Esophagus squamous epithelium (tissue), 5 donors: ENCODE measurements at places on chromosomes 5 and 9.

GRCh38 chr9:90600029-90600428, 42.6 kb downstream of the DIRAS2 start:
- DNase-seq: no peak

DNA sequence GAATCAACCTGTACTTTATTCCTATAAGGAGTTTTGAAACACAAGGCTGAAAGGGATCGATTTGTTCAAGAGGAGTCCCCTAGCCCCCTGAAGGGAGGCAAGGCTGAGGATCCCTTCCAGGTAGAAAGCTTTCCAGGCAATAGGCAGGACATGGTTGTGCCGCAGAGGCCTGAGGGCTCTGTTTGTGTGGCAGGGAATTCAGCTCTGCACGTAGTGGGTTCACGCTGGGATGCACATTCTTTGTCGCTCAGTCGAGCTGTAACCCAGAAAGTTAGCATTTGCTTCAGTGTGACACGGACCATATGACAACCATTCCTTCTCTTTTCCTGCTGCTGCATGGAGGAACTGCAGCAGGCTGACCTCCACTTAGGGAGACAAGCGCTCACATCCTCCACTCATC, 65.6 kb upstream of the TRIO start:
- DNase-seq: no peak

DNA sequence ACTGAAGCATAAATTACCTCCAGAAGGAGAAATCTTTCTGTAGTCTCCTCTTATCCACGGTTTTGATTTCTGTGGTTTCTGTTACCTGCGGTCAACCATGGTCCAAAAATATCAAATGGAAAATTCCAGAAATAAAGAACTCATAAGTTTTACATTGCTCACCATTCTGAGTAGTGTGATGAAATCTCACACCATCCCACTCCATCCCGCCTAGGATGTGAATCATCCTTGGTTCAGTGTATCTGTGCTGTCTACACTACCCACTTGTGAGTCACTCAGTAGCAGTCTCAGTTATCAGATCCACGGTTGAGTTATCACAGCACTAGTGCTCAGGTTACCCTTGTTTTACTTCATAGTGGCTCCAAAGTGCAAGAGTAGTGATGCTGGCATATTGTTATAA, 371.2 kb downstream of the NFIB start:
- no peak for DNase-seq

GRCh38 chr9:14361074-14361473, 47.1 kb upstream of the NFIB start:
- DNase-seq: no peak

GRCh38 chr9:12640016-12640587, 53.1 kb upstream of the TYRP1 start:
- DNase-seq: no peak

- no peak for DNase-seq
These were observed 297.3 kb upstream of the RASA1 start for GRCh38 chr5:86970361-86970760.

DNA sequence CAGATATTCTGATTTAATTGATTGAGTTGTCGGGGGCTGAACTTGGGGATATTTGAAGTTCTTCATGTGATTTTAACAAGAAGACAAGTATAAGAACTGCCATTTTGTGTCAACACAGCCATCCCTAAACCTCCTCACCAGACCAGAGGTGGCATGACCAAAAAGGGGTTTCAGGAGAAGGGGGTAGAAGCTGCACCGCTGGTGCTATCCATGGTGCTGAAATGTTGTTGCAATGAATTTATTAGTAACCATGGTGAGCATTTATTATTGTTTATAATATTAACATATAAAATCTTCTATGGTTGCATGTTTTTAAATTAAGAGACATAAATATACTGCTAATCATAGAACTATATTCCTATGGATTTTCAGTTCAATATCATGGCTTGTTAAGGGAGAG, 72.3 kb downstream of the GNA14 start:
- no peak for DNase-seq

GRCh38 chr5:115961381-115962238, 665 bp upstream of the LVRN start:
- no peak for DNase-seq

DNA sequence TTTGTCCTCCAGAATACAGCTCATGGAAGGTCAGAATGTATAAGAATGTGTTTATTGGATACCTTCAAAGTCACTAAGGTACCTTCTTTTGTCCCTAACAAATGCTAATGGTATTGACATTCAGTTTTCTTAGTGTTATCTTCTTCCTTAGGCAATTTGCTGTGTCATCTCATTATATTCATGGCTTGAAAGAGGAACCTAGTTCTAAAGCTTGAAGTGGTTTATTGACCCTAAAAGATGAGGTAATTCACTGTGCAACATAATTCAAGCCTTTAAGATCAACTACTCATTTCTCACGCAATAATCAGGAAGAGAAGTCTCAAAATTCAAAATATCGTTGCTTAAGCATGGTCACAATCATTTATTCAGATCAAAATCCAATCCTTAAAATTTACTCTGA, 342.7 kb upstream of the RIOK2 start:
- no peak for DNase-seq

- DNase-seq: no peak
These were observed 57.6 kb downstream of the SH3TC2 start for GRCh38 chr5:149005077-149005892.

DNA sequence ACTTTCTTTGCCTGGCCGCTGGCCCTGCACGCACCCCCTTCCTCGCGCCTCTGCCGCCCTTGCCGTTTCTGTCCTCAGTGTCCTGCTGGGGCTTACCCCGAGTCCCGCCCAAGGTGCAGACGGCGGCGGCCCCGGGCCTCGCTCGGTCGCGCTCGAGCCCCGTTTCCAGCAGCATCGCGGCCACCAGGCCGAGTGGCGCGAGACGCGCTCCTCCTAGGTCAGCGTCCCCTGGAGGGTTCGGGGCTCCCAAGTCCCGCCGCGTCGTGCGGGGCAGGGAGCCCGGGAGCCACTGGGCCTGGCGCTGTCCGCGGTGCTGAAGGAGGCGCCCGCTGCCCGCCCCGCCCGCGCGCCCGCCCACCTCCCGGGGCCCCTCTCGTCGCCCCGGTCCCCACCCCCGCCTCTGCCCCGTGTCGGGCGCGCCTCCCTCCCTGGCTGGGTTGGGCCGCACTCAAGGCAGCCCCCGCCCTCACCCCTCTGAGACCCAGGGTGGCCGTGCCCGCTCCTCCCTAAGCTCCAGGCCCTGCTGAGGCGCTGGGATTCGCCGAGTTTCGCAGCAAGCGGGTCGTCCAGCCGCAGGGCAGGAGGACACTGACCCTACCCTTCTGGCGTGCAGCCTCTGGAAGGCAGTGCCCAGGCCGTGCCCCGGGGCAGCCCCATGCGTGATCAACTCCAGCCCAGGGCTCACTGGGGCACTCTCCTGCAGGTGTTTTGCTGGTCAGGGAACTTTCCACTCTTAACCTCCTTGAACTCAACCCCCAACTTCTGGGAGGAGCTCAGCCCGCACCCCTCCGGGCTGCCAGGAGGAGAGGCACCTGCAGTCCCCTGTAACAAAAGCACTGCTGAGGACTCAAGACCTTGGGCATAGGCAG, at the start of gene LHX3:
LHX3 (minus strand) TSS at position 291 of the 869 bp plus-strand sequence; CDS start at position 175, 116 bp downstream.
- no peak for DNase-seq

DNA sequence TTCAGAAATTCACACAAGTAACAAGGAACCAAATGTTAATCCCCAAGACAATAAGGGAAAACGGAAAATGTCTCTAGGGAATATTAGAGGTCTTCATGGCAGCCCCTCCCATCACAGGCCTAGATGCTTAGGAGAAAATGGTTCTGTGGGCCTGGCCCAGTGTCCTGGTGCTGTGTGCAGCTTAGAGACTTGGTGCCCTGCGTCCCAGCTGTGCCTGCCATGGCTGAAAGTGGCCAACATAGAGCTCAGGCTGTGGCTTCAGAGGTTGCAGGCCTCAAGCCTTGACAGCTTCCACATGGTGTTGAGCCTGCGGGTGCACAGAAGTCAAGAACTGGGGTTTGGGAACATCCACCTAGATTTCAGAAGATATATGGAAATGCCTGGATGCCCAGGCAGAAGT, 942.3 kb downstream of the PTPRD start:
- DNase-seq: no peak

DNA sequence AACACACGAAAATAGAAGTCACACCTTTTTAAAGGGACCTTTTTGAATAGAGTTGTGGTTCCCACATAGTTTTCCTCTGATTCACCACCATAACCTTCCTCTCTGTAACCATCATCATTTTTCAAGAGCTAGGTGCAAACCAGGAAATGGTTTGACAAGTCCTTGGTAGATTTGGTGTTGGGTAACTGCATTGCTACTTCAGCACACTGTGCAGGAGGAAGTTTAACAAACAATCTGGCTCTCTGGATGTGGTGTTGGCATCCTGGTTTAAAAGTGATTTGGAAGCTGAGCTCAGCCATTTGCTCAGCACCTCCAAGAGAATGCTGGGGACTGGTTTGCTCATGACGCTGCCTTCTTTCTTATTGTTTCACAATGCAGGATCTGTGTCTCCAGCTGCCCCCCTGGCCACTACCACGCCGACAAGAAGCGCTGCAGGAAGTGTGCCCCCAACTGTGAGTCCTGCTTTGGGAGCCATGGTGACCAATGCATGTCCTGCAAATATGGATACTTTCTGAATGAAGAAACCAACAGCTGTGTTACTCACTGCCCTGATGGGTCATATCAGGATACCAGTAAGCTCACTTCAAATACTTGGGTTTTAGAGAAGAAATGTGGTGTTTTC, 213.1 kb downstream of the RFK start:
- DNase-seq: no peak

GRCh38 chr5:543351-543750, 19.1 kb upstream of the SLC9A3 start:
- DNase-seq: no peak

DNA sequence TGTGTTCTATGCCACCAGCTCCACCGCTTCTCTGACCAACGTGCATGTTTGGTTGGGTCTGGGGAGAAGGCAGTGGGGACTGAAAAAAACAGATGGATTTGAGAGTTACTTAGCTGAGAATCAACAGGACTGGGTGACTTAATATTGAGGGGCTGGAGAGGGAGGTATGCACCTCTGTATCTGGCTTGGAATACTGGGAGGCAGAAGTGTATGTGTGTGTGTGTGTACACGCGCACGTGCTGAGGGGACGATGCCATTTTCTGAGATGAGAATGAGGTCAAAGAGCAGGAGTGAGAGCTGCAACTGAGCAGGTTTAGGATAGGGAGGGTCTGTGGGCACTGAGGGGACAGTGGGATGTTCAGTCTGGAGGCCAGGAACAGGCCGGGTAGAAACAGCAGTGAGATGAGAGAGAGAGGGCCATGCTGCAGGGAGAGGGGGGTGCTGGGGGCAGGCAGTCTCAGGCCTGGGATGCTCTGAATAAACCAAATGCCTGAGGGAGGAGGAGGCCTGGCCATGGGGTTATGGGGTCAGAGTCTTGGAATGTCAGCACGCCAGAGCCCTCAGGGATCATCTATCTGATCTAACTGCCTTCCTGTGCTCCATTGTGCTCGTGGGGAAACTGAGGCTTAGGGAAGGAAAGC, 14.0 kb downstream of the PDGFRB start:
- DNase-seq: no peak

GRCh38 chr5:167643631-167644280, 647.7 kb upstream of the WWC1 start:
- no peak for DNase-seq

DNA sequence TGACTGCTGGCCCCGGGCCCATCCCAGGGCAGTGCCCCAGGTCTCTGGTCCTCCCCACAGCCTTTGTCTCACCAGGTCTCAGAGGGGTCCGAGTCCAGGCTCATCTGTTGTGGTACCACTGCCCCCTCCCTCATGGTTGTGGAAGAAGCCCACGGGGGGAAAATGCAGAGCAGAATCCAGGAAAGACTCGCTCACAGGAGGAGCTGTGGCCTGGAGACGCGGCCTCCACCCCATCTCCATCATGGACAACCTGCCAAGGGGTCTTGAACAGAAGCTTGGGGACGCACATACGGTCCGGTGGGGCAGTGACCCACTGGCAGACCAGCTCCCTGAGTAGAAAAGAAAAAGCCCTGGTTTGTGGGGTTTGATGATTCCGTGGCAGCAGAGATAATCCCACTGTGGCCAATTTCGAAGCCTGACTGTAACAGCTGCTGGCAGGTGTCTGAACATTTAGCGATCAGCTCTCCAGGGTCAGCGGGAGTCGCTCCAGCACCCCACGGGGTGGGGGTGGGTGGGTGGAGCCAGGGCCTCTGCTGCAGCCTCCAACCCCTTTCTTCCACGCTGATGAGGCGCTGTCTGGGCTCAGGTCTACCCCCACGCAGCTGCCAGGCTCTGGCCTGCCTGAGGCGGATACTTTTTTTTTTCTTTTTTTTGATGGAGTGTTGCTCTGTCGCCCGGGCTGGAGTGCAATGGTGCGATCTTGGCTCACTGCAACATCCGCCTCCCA, 1.9 kb upstream of the GRIN1 start:
- no peak for DNase-seq

GRCh38 chr5:39631958-39632357, 207.2 kb upstream of the DAB2 start:
- no peak for DNase-seq

DNA sequence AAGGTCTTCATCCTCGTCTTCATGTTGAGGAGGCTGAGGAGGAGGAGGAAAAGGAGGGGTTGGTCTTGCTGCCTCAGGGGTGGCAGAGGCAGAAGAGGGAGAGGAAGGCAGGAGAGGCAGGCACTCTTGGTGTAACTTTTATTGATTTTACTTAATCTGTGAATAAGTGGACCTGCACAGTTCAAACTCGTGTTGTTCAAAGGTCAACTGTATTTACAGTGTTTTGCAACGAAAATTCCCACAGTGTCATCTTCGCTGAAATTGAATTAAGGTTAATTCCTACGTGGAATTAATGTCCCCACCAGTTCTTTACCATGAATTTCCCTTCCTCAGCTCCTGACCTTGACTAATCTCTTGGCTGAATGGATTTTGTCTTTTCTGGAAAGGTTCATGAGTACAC, 21.2 kb upstream of the ENHO start:
- no peak for DNase-seq

DNA sequence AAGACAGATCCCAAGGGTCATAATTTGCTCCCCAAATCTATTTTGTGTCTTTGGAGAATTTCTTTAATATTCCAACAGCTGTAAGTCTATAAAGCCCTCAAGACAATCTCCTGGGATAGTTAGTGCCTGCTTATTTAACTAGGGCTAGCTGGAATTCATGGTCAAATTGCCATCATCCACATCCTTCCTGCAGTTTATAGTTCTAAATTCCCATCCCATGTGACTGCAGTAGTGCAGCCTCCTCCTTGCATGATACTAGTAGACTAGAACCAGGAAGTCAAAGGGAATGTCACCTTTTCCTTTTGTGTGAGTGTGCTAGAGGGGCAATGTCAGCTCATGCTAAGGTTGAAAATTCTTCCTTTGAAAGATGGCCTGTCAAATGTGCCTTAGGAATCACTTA, 214.8 kb upstream of the PIK3R1 start:
- DNase-seq: no peak
